ENCODE measurements at places on chromosomes 4 and X. TPM values are rescaled to one million over a fixed set of nuclear protein-coding genes. Genes with fewer than 3 reads are reported as not detected.
A peak's percentile ranks its signal among the peaks of the same experiment; 100 is the strongest.

- DNase-seq: no peak
Observed at GRCh38 chr4:30207389-30207788, 512.8 kb upstream of the PCDH7 start.

- no peak for DNase-seq
Observed at GRCh38 chr4:57081651-57082621, 28.2 kb downstream of the IGFBP7 start.

GRCh38 chrX:42837101-42837726 is 59.3 kb upstream of the PPP1R2C start:
- no peak for DNase-seq

DNA sequence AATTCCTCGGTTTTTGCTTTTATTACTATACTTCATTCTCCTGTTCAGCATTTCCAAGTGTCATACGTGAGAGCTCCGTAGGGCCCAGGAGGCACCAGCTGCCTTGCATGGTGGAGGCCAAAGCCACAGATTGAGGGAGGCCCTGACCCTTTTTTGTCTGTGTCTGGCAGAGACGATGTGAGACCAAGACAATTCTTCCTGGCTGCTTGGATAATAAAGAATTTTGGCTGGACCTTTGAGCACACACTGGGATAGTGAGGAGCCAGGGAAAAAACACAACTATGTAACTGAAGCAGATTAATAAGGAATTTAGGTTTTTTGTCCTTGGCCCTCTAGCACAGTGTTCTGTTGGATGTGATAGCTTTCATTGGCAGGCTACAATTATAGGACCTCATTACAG is 161.0 kb downstream of the CPXCR1 start:
- no peak for DNase-seq

DNA sequence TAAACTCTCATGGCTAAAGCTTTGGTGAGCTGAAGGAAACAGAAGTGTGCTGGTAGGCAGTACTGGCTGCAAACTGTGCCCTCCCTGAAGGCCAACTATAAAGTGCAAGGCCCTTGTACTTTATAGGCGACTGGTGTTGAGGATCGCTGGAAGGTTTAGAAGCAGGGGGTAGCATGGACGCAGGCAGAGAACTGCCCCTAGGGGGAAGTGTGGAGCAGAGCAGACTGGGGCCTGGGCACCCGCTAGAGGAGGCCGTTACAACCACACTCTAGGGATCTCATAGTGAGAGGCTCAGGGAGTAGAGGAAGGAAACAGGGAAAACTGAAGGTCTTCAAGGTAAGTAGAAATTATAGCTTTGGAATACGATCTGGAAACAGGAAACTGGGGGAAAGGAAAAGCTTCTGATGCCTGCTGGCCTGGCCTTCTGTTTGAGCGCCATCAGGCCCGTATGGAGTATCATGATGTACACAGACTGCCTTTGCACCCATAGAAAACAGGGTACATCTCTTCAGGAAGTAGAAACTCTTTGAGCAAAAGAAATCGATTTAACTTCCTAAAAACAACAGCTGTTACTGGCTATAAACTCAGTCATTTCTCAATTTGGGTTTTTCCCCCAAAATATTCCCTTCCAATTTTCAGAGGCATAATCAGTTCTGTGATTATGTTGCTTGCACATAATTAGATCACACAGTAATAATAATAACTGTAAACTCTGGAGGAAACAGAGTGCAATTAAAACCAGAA is 23.9 kb upstream of the TMSB4X start:
- DNase-seq: peak; percentile 81

Gene HDX
- 3.1 TPM for total RNA-seq

DNA sequence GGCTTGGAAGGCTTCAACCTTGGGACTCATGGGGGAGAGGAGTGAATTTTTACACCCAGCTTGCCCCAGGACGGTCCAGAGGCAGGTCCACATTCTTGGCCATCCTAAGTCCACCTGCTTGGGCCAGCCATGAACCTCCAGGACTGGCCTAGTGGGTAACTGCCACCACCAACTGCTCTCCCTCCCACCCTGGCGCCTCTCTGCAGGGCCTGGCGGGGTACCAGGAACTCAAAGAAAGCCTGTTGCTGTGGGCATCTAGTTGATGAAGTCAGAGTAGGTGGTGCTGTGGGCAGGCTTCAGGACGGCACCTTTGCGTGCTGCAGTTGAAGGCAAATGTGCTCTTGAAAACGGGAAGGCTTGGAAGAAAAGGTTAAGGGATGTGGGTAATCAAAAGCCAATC is 12.0 kb downstream of the BCOR start:
- DNase-seq: peak; percentile 37

DNA sequence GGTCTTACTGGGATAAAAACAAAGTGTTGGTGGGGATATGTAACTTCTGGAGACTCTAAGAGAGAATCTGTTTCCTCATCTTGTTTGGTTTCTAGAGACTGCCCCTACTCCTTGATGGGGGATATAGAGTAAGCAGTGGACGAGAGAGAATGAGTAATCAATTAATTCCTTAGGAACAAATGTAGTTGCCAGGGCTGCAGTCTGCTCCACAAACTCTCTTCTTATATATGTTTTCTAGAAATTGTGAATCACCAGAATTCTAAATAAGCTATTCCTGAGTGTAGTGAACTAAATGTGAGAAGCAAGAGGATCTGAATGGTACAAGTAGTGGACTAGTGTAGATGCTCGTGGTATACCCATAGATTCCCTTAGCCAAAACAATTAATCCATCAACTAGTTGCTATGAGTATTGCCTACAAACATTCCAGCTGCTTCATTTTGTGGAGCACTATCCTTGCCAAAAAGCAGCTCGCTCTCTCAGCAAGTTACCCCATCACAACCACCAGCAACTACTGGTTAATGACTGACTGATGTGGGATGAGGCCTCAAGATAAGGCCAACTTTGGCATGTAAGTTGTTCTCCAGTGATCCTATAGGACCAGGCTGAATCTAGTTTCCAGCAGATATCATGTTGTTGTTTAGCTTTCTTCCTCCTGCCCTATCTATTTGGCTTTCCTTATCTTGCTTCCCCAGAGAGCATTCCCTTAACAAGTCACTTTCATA is 273.0 kb downstream of the SLC7A11 start:
- DNase-seq: no peak

DNA sequence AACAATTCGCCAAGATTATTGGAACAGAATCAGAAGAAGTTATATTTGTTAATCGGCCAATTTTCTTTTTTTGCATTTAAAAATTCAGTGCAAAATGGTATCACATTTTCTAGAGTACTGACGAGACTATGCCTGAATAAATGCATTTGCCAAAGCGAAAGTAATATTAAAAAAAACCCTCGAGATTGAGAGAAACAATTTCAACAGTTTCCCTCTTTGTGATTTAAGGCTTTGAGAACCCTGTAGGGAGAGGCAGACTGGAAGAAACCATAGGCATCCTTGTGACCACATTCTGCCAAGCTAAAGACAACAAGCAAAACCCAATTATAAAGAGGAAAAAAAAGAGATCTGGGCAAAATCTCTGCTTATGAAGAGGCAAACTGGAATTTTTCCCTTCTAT is 218.1 kb upstream of the GK2 start:
- no peak for DNase-seq

GRCh38 chrX:69127466-69127865 is 37.8 kb downstream of the PJA1 start:
- no peak for DNase-seq

Gene PHEX
- 0.04 TPM for total RNA-seq

DNA sequence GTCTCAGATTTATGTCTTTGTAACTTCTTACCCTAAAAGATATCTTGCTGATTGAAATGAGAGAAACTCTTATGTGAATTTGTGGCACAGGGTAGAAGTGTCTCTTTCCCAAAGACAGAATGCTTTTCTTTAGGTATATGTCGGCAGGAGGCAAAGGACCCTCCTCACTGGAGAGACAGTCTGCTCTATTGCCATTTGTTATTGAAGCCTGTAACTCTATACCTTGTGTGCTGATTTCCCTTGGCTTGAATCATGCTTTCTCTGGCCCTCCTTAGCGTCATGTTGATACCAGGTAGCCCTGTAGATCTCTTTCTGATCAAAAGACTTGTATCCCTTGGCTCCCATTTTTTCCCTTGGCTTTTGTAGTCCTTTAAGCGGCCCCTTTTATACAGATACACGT is 284.3 kb downstream of the CXXC4 start:
- DNase-seq: no peak

DNA sequence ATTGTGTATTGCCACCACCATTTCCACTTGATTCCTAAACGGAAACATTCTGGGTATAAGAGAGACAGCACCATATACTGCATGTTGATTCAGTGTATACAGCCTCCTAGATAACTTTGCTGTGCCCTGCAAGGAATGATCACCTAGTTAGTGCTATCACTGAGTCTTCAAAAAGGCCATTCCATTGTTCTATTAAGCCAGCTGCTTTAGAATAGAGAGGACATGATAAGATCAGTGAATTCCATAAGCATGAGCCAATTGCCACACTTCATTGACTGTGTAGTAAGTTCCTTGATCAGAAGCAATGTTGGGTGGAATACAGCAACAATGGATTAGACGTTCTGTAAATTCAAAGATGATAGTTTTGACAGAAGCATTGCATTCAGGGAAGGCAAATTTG is 1047.3 kb downstream of the PCDH18 start:
- no peak for DNase-seq

Gene DCAF8L2
- not detected for total RNA-seq

Gene S100G
- not detected for total RNA-seq

Gene TMEM35A
- total RNA-seq: 1.4 TPM

DNA sequence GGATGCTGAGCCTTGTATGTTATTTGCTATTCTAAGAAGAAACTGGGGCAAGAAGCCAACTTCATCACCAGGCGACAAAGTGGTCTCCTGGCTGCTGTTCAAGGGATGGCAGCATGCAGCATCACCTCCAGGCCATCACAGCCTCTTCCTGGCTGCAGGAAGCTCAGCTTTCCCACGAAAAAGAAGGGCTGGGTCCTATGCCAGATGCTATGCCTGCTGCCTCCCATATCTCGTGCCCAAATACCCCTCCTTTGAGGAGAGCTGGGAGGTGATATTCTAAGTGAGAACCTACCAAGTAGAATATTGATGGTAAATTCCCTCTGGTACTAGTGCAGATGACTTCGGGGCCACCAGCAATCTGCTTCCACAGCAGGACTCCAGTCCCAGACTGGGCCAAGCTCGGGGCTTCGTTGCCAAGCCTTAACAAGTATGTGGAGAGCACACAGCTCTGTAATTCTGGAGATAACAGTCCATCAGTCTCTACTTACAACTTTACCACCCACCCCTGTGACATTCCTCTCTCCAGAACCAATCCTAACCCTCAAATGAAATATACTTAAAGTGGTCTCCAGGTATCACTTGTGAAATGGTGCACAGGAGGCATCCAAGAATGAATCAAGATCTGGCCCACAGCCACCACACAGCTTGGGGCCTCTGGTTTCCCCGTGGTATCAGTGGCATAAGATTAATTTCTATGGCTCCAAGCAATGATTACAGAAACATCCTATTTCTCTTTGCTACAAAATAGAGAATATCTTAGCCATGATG is 149.3 kb downstream of the PALLD start:
- no peak for DNase-seq

- no peak for DNase-seq
Observed at GRCh38 chrX:19874391-19875049, 12.9 kb downstream of the SH3KBP1 start.

Gene MAGED4
- 54.0 TPM for total RNA-seq

Gene OTC
- total RNA-seq: not detected

GRCh38 chr4:33911959-33912358 is 2332.4 kb downstream of the ARAP2 start:
- DNase-seq: no peak

DNA sequence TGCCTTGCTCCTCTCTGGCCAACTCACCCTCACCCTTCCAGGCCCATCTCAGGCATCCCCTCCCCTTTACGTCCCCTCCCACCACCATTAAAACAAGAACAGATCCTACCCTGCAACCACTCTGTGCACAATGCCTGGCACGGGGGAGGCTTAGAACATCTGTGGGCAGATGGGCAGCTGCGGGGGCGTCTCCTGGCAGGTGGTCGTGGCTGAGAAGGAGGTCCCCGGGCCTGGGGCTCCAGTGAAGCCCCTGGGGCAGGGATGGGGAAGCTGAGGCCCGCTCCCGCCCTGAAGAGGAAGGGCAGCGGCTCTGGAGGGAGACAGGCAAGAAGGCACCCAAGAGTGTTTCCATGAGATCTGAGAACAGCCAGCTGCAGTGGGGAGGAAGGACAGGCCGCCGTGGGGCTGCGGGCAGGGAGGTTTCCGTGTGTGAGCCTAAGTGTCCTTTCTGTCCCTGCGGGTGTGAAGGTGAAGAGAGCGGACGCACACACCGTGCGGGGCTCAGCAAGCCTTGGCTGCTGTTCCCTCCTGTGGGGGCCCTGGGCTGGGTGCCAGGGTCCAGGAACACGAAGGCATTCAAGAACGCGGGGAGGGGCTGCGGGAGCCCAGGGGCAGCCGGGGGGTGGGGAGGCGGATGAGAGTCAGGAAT is 7.8 kb upstream of the TBC1D14 start:
- no peak for DNase-seq

Gene RTL3
- total RNA-seq: not detected

DNA sequence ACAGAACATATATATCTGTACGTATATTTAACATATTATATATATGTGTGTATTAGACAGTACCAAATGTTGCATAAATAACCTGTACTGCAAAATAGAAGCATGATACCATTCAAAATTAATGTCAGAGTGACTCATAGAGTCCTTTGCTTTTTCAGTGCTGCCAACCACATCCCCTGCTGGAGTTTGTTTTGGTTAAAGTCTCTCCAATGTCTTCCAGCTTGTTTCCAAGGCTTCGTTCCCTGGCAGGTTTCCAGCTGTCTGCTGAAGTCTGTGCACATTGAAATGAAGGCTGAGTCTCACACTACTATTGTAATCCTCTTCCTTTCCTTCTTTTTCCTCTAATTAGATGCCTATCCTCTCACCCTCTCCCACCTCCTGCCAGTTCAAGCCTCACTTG is 14.9 kb downstream of the NRK start:
- DNase-seq: no peak

DNA sequence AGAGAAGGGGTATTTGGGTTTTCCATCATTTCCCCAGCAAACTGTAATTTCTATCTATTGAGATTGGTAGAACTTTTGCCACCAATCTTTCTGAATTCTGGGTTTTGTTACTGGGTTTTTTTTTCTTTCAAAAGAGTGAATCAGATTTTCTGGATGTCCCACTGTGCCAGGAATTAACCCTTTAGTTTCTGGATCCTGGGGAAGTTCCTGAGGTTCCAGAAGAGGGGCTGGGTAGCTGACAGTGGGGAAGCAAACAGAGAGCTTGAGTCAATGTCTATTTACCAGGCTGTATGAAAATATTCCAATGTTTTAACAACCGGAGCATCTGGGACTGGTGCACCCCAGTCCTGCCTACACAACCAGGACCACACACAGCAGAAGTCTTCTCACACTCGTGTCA is 25.8 kb upstream of the SOD3 start:
- no peak for DNase-seq

Gene PAGE2B
- not detected for total RNA-seq

All from H7 (cell line).